Suppressor macrophage (primary cell): ENCODE measurements at places on chromosomes 4 and X.

- DNase-seq, result peak; percentile 35
Measured at GRCh38 chr4:25015012-25015411, 15.7 kb downstream of the LGI2 start.

- DNase-seq, result no peak
Measured at GRCh38 chr4:95049551-95050233, 291.9 kb downstream of the BMPR1B start.

- peak; percentile 45 for DNase-seq
Measured at GRCh38 chr4:139890816-139891215, 225.2 kb downstream of the MGST2 start.

GRCh38 chr4:15034071-15034764 lies 31.9 kb downstream of the CPEB2 start:
- DNase-seq, result no peak

GRCh38 chr4:66539745-66540144 lies 869.5 kb upstream of the EPHA5 start:
- DNase-seq, result no peak

- DNase-seq, result no peak
Measured at GRCh38 chrX:257681-258289, 23.4 kb upstream of the PLCXD1 start.

DNA sequence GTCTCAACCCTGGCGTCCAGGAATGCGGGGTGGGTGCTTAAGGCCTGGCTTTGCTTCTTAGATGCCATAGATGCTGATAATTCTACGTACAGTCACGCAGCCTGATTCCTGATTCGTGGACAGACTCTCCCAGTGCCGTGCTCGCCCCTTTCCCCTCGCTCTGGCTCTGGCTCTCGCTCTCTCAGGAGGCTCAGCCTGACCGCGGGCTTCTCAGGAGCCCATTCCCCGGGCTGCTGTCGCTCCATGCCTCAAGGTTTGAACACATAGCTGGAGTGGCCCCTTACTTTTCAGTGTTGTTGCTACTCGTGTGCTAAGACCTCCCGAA lies 59.2 kb upstream of the ZC4H2 start:
- DNase-seq, result peak; percentile 16

- DNase-seq, result no peak
Measured at GRCh38 chr4:33959519-33959918, 2284.8 kb downstream of the ARAP2 start.

DNA sequence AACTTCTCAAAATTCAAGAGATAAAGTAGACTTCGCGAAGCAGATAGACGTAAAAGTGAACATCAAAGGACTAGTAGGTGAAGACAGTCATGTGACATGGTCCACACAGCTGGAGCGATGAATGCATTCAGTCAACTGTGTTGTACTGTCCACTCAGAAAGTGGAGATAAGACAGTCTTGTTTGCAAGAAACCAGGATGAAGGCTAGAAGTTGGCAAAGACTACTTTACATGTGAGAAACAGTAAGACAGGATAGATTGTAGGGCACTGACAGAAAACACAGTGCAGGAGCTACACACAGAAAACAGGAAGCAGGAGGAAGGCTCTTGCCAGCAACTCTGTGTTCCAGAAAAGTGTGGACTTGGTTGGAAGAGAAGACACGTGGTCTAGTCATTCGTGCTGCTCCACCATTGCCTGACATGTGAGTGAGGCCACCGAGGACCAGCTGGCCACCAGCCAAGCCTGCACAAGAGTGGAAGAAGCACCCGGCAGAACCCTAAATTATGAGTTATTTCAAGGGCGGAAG lies 78.9 kb downstream of the FAT1 start:
- DNase-seq, result no peak

DNA sequence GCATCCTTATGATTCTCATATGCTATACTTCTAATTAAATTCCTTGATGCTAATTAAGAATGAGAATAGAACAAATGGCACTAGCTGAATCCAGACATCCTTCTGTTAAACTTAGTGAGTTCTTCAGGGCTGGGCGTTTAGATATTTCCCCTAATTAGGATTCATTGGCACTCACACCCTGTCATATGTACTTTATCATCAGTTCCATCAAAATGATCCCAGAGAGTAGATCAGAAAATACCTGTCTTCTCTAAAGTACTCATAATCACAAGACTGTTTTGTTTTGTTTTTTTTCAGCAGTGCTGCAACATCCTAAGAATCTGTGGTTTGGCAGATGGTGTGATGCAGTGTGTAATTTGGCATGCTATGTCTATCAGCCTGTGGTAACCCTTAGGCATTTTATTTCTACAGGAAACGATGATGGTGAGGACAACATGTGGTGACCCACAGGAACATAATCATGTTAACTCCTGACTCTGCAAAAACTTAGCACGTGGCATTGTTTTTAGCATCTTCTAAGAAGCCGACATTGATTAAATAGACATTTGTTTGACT lies 2528.4 kb downstream of the ARAP2 start:
- no peak for DNase-seq

DNA sequence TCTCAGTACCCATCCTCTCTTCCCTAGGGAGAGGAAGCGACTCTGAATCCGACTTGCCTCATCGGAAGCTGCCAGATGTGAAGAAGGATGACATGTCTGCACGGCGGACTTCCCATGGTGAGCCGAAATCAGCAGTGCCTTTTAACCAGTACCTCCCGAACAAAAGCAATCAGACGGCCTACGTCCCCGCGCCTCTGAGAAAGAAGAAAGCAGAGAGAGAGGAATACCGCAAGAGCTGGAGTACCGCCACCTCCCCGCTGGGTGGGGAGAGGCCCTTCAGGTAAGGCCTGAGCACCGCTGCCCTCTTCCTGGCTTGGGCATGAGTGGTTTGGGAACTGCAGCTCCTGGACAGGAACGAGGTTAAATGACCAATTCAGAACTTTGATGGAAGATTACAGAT lies 81.2 kb downstream of the LIMCH1 start:
- DNase-seq, result no peak

GRCh38 chr4:145635117-145635516 lies 15.9 kb downstream of the MMAA start:
- DNase-seq, result no peak

DNA sequence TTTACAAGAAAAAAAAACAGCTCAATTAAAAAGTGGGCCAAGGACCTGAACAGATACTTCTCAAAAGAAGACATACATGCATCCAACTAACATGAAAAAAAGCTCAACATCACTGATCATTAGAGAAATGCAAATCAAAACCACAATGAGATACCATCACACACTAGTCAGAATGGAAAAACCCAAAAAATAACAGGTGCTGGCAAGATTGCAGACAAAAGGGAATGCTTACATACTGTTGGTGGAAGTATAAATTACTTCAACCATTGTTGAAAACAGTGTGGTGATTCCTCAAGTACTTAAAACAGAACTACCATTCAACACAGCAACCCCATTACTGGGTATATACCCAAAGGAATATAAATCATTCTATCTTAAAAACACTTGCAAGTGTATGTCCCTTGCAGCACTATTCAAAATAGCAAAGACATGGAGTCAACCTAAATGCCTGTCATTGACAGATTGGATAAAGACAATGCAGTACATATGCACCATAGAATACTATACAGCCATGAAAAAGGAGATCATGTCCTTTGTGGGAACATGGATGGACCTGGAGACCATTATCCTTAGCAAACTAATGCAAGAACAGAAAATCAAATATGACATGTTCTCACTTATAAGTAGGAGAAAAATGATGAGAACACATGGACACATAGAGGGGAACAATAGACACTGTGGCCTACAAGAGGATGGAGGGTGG lies 97.6 kb downstream of the RAB28 start:
- DNase-seq, result no peak

DNA sequence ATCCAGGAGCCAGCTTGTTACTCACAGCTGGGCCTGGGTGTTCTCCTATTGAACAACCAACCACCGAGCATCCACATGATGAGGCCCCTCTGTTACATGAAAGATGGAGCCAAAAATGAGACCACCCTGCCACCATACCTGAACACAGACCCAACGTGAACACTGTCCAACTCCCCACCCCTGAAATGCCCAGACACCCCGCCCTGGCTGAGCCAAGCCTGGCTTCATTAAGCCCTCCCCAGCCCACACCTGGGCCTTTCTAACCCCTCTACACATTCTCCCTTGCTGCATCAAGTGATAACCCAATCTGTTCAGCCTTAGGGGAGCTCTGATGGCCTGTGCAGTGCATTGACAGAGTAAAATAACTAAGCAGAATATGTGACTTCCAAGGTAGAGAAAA lies 80.7 kb downstream of the EVC start:
- DNase-seq, result no peak

DNA sequence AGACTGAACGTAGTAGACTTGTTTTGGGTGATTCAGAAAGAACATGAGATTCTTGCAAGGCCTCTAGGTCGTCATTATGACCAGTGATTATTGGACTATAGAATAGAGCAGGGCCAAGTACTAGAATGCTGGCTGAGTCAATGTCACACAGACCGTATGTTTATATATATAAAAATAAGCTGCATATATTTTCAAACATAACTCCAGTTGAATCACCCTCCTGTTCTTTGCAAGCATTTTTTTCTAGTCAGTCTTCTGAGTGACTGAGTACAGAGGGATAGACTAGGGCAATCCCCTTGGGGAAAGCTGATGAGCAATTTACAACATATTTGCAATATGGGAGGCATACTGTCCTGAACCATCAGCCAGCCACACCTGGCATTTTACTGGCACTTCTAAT lies 48.4 kb upstream of the PRPS1 start:
- no peak for DNase-seq

GRCh38 chrX:102720237-102721168 lies at the start of gene GPRASP3:
GPRASP3 (plus strand) TSS chrX:102720743; CDS start chrX:102748996, 28,253 bp downstream.
- peak; percentile 30 for DNase-seq

GRCh38 chr4:99221980-99222379 lies 2.9 kb upstream of the ADH6 start:
- no peak for DNase-seq

GRCh38 chrX:133847340-133847994 lies 137.9 kb downstream of the GPC3 start:
- peak; percentile 22 for DNase-seq

GRCh38 chr4:55079451-55080173 lies 45.8 kb downstream of the KDR start:
- DNase-seq, result no peak

- no peak for DNase-seq
Measured at GRCh38 chrX:55452833-55453124, 852 bp downstream of the MAGEH1 start.

DNA sequence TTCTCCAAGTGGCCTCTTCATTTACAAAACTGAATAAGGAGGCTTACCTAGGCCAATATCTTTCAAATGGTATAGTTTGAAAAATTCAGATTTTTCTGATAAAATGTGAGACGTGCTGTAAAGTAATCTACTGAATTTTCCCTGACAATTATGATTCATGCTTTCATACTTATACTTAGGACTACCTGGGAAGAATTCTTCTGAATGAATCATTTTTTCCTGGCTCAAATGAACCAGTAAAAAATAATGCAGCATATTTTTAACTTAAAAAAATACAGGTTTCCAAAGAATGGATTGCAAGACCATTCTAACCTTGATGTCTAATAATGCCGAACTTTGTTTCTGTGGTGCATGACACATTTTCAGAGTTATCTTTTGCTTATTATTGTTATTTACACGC lies 375.4 kb downstream of the ZNF674 start:
- no peak for DNase-seq

DNA sequence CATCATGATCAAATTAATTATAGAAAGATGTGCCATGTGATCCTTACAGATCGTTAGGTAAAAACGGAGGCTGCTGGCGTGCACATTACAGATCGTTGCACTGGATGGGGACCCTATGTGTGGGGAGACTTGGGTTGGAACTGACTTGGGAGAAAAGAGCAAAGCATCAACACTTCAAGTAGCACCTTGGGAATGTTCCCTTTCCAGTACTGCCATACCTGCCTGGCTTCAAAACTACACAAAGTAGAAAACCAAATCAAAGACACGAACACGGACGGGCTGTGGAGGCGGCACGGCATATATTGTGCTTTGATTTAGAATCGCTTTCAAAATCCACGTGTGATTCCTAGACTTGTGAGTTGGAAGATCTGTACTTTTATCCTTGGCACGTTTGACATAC lies 898 bp downstream of the CMC4 start:
- no peak for DNase-seq

GRCh38 chrX:117532339-117532738 lies 584.3 kb downstream of the KLHL13 start:
- no peak for DNase-seq

GRCh38 chrX:1576201-1576992 lies 15.0 kb upstream of the AKAP17A start:
- no peak for DNase-seq

GRCh38 chr4:1024882-1025545 lies 13.6 kb downstream of the FGFRL1 start:
- DNase-seq, result no peak

DNA sequence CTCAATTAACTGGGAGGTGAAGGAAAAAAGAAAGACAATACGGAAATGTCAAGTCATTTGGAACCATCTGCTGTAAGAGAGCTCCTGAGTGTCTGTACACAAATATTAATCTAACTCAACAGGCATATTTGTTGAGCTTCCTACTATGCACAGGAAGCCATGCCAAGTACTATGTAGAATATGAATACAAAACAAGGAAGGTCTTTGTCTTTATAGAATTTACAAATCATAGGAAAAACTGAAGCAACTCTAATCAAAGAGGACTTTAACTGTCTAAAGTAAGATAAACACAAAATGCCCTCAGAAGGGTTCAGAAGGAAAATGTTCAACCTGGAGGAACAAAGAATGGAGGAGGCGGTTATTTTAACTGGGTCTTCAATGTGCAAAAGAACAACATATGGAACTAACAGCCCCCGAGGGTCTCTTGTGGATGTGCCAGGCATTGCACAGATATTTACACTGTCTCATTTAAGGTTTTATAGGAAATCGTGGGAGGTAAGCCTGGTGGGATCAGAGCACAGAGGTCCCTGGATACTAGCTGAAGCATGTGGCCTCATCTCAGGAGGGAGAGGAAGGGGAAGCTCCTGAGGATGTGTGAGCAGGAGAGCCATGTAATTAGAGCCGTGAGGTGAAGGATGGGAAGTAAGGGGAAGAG lies 5.8 kb downstream of the FAM114A1 start:
- DNase-seq, result no peak

DNA sequence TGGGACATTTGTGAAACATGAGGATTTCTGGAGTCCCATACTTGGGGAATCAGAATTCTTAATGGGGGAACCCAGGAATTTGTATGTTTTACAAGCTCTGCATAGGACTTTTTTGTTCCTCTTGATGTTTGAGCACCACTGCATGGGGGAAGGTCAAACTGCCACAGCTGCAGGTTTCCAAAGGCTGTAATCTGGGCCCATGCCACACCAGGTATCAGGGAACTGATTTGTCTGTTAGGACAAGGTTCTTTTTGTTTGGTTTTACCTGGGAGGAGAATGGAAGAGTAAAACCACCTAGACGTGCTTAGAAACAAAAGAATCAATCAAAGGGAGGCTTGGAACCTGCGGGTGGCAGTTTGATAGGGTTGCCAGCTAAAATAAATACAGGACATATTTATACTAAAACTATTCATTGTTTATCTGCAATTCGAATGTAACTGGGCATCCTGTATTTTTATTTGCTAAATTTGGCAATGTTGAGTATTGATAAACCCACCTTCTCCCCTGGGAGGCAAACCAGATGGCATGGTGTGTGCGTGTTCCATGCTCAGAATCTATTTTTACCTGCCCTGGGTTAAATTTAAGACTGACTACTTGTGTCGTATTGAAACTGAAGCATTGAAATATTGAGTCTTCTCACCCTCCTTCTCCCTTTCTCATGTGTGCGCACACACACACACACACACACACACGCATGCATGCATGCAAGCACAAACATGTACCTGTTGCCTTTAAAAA lies 63.7 kb downstream of the TMEM164 start:
- no peak for DNase-seq

GRCh38 chr4:125314676-125315575 lies at the start of gene FAT4:
FAT4 (plus strand) TSS chr4:125314955; CDS start chr4:125316412, 1,457 bp downstream.
- DNase-seq, result peak; percentile 72

- no peak for DNase-seq
Measured at GRCh38 chr4:145501051-145501660, 19.5 kb downstream of the SMAD1 start.
